ENCODE measurements at places on chromosomes 6 and 20. TPM values are rescaled to one million over a fixed set of nuclear protein-coding genes. Genes with fewer than 3 reads are reported as not detected.

Gene FRK
- 1.4 TPM for polyA plus RNA-seq

Gene CALHM4
- polyA plus RNA-seq = 0.24 TPM

Gene C20orf204
- polyA plus RNA-seq = 0.03 TPM

Gene PGC
- polyA plus RNA-seq = not detected

Gene LGSN
- not detected for polyA plus RNA-seq

Gene GRIK2
- 0.15 TPM for polyA plus RNA-seq

Gene AFDN
- polyA plus RNA-seq = 29.4 TPM

Gene FAM209B
- 0.22 TPM for polyA plus RNA-seq

Gene ZNF311
- polyA plus RNA-seq = 1.3 TPM

Gene SAMD5
- 0.87 TPM for polyA plus RNA-seq

Gene CST4
- polyA plus RNA-seq = not detected

Gene EFCAB8
- polyA plus RNA-seq = not detected

Gene OR12D1
- not detected for polyA plus RNA-seq

Gene PTCRA
- not detected for polyA plus RNA-seq

Gene PLCB1
- polyA plus RNA-seq = 2.1 TPM

Gene F13A1
- polyA plus RNA-seq = not detected

Gene CCN5
- polyA plus RNA-seq = not detected

Gene MRPS18A
- polyA plus RNA-seq = 63.7 TPM

Gene CNR1
- not detected for polyA plus RNA-seq

Gene APMAP
- 66.1 TPM for polyA plus RNA-seq

Gene TCP11
- not detected for polyA plus RNA-seq

Gene BPIFB1
- polyA plus RNA-seq = not detected

Gene NQO2
- polyA plus RNA-seq = 25.1 TPM

Gene MYLK4
- polyA plus RNA-seq = 0.12 TPM

Gene TFAP2A
- 18.8 TPM for polyA plus RNA-seq

Gene WASF1
- 21.2 TPM for polyA plus RNA-seq

Gene CFAP206
- polyA plus RNA-seq = 0.22 TPM

Gene BMP7
- not detected for polyA plus RNA-seq

Gene SNRNP48
- 5.6 TPM for polyA plus RNA-seq

Gene BMP6
- polyA plus RNA-seq = 4.2 TPM

Gene FAM217A
- not detected for polyA plus RNA-seq

Measured in mammary epithelial cell (primary cell).